Esophagus squamous epithelium (tissue), 5 donors: ENCODE measurements at places on chromosomes 2 and 18.

DNA sequence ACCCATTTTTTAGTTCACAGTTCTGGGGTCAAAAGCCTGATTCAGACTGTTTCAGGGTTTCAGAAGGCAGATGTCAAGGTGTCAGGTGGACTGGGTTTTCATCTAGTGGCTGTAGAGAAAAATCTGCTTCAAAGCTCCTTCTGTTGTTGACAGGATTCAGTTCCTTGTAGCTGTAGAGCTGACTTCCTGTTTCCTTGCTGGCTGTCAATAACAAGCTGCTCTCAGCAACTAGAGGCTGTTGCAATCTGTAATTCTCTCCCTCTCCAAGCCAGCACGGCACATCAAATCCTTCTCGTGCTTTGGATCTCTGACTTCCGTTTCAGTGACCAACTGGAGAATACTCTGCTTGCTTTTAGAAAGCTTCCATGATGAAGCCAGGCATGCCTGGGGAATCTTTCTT lies 179.4 kb downstream of the DOK6 start:
- no peak for DNase-seq

GRCh38 chr2:197798187-197798586 lies 6.2 kb upstream of the PLCL1 start:
- no peak for DNase-seq

DNA sequence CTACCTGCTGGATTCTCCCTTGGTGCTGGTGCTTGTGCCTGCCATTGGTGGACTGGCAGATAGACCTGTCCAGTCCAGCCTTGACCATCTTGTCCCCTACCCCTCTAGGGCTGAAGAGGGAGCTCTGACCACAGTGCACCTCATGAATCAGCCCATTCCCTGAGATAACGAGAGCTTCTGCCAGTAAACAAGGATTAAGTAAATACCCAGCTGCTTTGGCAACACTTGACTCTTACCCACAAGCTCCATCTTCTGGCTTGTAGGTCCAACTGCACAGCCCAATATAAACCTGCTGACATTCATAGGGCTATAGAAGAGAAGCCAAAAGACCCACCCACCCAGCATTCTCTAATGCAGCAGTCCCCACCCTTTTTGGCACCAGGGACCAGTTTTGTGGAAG lies 186.4 kb downstream of the PIK3C3 start:
- no peak for DNase-seq

DNA sequence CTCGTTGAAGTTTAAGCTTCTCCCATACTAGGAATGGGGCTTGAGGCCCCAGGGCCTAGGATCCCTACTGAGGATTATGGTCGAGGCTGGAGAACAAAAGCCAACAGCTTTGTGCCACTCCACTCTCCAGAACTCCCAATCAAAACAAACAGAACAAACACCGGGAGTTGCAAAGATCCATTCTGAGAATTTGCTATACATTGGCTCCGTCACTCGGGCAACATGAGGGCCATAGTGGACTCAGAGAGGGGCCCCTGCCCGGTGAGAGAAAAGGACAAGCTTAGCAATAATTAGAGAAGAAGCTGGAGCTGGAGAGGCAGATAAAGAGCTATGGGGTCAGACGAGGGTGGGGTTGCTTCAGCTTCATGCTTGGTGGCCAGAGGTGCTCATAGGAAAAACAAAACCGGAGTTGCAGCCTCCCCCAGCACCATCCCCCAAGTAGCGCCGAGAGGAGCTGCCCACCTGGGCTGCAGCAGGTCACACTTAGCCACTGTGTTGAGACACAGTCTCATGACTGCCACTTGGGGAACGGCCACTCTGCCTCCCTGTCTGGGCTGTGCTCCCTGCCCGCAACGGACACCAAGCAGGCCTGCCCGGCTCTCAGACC lies 142.3 kb upstream of the HAAO start:
- no peak for DNase-seq

- no peak for DNase-seq
Measured at GRCh38 chr2:234242459-234242836, 191.9 kb downstream of the SPP2 start.

- DNase-seq = no peak
Measured at GRCh38 chr2:105186967-105187498, 54.5 kb upstream of the GPR45 start.

- no peak for DNase-seq
Measured at GRCh38 chr18:23703987-23704384, 14.7 kb downstream of the LAMA3 start.

DNA sequence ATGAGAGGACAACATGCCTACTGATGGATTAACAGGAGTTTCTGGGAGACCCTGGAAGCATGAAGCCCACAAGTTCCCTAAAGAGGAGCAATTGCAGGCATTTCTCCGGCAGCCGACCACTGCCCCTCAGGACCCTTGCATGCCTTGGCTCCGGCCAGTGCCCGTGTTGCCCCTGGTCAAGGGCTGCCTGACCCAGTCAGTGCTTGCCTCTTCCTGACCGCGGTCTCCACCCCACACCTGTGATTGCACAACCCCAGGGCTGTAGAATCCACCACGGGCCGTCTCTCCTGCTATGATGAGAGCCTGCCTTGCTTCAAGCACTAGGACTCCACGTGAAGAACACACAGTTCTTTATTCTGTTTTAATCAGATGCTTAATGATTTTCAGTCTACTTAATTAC lies 127.5 kb downstream of the GLI2 start:
- no peak for DNase-seq

GRCh38 chr2:60972889-60973656 lies 44.4 kb upstream of the PEX13 start:
- DNase-seq = no peak

DNA sequence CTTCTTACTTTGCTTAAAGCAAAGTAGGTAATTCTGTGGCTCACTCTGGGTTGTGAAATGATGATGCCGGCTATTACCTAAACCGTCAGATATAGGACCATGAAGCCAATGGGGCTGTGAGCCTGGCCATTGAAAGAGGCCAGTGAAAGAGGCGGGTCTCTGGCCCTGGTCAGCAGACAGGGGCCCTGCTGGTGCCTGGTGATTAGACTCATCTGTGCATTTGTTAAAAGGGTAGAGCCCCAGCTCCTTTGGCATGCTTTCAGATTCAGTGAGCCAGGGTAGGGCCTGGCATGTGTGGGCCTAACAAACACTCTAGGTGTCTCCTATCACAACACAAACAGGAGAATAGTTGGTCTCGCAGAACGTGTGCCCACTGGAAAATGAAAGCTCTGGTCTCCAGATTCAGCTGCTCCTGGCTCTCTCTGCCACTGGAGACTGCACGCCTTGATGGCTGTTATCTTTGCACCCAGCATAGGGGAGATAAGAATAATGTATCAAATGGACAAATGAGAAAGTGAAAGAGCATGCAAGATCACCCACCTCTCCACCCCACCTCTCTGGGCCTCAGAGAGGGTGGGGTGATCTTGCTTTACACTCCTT lies 6.9 kb downstream of the LRRC30 start:
- DNase-seq = no peak

GRCh38 chr18:63505566-63506335 lies 29.0 kb downstream of the SERPINB5 start:
- no peak for DNase-seq

DNA sequence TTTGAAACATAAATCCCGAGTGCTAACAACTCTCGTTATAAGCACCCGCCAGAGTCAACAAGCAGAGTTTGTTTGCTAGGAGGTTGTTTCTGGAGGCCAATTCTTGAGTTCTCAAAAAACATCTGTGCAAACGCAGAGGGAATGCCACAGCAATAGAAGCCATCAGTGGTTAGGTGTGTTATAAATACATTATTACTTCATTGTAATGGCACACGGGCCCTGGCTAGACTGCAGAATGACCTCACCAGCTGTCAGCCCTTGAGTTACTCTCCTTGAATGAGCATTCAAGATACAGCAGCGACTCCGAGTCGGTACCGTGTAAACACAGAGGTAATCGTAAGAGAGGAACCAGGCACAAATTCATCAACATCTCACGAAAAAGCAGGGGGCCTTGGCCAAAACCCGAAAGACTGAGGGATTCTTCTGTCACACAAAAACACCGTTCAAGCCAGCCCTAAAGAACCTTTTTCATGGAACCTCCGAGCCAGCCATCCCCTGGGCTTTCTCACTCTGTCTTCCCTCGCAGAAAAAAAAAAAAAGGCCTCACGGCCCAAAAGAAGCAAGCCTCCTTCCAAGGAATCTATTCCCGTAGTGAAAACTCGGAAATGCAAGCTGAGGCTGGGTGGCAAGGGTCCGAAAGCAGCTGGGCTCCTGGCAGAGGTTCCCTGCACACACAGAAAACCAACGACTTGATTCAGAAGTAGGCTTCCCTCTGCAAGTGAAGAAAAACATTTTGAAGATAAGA lies 133.7 kb upstream of the MEIS1 start:
- DNase-seq = no peak

GRCh38 chr2:39241588-39241987 lies 2.2 kb downstream of the CDKL4 start:
- DNase-seq = no peak

DNA sequence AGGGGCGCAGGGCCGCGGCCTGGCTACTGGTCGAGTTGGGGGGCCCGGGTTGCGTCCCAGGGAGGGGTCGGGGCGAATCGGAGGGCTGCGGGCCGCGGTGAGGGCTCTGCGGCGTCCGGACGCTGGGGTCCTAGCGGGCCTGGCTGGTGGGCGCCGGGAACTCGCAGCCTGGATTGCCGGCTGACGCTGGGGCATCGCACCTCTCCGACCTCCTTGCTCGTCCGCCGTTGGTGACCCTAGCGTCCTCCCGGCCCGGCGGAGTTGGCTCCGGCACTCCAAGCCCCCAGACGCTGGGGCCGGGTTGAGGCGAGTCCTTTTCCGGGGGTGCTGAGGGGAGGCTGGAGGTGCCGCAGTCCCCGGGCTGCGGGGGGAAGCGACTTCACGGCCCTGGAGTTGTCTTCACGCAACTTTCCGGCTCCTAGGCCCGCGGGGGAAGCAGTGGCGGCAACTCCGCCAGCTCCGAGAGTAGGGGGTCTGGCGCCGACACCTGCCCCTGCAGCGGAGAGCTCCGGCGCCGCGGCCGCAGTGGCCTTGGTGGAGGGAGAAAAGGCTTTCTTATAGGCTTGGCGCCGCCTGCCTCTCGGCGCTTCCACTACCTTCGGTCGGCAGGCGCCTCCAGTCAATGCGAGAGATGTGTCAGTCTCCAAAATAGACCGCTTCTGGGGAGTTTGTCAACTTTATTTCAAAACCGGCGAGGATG lies 70.3 kb downstream of the HAUS1 start:
- DNase-seq = no peak

- DNase-seq = no peak
Measured at GRCh38 chr2:138723196-138723987, 56.8 kb downstream of the NXPH2 start.

GRCh38 chr2:19244460-19245363 lies 113.7 kb downstream of the OSR1 start:
- DNase-seq = no peak

GRCh38 chr2:236939271-236939670 lies 146.4 kb upstream of the COPS8 start:
- no peak for DNase-seq

GRCh38 chr18:72867746-72868584 lies at the start of gene NETO1:
TSS of gene NETO1 (minus strand) at chr18:72867987. CDS start at chr18:72867291, 696 bp downstream.
- no peak for DNase-seq

DNA sequence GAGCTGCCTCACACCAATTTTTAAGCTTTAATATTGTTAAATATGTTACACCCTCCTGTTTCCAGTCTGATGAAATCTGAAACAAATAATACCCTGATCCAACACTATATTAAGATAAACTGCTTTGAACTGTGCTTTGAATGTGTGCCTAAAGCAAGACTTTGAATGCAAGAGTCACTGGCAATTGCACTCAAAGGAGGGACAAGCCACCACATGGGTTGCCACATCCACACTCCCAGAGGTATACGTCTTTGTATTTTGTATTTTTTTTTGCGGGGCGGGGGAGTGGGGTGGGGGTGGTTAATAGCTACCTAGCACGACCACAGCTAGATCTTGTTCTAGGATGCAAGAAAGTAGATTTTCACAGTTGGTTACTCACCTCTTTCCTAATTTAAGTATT lies 1.8 kb upstream of the ZEB2 start:
- DNase-seq = no peak

DNA sequence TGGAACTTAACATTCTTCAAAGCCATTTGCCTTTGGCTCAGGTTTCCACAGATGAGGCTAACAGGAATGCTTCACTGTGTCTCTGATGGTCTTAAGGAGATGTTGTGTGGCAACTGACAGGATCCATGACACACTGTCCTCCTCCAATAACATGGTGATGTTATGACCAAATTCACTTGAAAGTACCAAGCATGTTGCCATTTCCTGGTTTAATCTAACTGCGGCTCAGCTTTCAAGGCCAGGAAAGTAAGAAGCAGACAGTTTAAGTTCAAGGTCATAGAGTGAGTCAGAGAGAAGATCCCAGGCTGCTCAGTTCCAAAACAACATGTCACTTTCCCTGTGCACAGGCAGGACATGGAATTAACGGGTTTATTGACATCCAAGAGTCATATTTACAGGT lies 513.6 kb downstream of the STK39 start:
- no peak for DNase-seq

DNA sequence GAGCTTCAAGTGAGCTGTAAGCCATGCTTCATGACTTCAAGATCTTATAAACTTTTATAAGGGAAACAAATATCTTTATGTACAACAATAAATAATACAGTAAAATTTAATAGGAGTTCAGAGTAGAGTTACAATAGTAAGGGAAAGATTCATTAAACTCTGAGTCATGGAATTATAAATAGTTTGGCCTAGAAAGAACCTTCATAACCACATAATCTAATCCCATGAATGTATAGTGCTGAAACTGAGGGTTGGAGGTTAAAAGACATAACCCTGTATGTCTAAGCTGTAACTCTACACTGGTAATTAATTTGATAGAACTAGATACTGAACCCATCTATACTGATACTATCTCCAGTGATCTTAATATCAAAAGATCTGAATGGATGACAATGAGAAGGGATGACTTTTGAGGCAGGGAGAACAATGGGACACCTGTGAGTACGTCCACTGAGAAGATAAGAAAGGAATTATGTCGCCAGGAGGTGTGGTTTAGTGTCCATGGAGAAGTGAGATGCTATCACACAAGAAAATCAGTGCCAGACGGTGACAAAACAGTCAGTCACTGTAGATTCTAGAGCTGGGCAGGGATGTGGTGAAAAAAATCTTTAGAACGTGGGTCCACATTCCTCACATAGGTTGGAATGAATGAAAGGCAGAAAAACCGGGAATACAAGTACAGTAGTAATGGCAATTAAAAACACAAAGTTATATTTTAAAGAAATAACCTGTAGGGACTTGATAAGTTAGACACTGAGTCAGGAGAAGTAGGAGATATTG lies 1.1 kb downstream of the IL1F10 start:
- no peak for DNase-seq

DNA sequence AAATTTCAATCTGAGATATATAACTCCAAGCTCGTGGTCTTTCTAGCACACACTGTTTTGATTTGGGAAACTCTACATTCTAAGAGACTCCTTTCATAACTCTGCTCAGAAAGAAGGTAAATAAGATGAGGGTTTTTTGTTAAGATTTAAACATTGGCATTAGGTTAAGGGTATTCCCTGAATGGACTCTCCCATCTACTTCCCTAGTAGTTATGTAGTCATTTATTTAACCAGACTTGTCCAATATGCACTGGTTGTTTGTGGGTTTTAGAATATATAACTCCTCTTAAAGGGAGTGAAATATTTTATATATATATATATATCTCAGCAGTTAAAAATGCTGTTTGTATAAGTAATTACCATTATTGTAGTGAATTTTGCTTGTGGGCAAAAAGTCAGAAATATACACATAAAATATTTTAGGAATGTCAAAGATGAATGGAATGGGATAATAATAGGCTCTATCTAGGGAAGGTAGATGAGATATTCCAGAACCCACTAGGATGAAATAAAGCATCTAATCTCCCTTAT lies 61.5 kb upstream of the WDR75 start:
- no peak for DNase-seq

- DNase-seq = no peak
Measured at GRCh38 chr18:11322006-11322405, 172.6 kb upstream of the PIEZO2 start.

GRCh38 chr2:140023291-140023690 lies 1243.1 kb upstream of the NXPH2 start:
- DNase-seq = no peak
